ENCODE measurements at places on chromosomes 4 and X.

DNA sequence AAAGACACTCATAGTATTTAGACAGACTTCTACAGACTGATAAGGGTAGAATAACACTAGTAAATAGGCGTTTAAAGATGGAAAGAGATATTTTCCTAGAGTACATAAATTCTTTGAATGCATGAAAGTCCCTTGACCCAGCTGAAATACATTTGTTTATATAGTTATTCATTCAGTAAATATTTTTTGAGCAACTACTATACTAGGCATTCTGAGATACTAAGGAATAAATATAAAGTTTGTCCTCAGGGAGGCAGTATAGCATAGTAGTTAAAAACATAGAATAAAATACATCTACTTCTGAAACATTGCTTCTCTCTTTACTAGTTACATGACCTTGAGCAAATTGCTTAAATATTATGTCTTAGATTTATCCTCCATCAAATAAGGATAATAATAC is 27.4 kb downstream of the HMGN5 start:
- no peak for DNase-seq

GRCh38 chrX:28586286-28586685 is 960 bp upstream of the IL1RAPL1 start:
- no peak for DNase-seq

GRCh38 chr4:954211-955020 is 19.0 kb downstream of the DGKQ start:
- DNase-seq, result no peak

GRCh38 chr4:7347981-7348380 is 86.7 kb downstream of the PSAPL1 start:
- no peak for DNase-seq

Data from T-helper 9 cell (primary cell).